Vagina (tissue), 2 donors: ENCODE measurements at places on chromosomes 5 and 9.

- no peak for DNase-seq
Observed at GRCh38 chr5:77867194-77867691, 91.1 kb upstream of the TBCA start.

- DNase-seq: no peak
Observed at GRCh38 chr9:81490605-81491331, 198.6 kb downstream of the TLE1 start.

DNA sequence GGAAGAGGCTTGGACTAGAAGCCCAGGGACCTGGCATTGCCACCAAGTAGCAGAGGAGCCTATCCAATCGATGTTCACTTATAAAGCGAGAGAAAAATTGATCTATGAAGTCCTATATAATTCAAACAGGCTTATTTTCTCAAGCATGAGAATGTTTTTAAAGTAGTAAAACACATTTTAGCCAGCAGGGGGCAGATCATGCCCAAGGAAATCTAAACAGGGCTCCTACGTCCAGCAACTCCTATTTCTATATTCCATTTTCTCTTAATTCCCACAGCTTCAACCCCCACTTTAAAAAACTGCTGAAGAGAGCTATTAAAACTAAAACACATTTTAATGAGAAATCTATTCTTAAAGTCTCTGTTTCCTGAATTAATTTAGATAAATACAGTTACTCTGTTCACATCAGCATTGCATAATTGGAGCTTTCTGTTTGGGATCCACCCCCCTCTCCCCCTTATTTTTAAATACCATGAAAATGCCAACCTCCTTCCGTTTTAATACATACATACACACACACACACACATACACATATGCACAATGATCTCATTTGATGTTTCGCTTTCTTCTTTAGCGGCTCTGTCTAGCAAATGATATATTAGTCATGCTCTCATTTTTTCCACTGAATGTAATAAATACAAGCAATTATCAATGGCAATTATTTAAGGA is 144.9 kb downstream of the MYO10 start:
- DNase-seq: no peak

- no peak for DNase-seq
Observed at GRCh38 chr5:119370486-119370885, 14.7 kb downstream of the TNFAIP8 start.

GRCh38 chr9:7403839-7404487 is 395.6 kb downstream of the DMAC1 start:
- no peak for DNase-seq

GRCh38 chr5:61311056-61311610 is 20.9 kb upstream of the ZSWIM6 start:
- DNase-seq: no peak

DNA sequence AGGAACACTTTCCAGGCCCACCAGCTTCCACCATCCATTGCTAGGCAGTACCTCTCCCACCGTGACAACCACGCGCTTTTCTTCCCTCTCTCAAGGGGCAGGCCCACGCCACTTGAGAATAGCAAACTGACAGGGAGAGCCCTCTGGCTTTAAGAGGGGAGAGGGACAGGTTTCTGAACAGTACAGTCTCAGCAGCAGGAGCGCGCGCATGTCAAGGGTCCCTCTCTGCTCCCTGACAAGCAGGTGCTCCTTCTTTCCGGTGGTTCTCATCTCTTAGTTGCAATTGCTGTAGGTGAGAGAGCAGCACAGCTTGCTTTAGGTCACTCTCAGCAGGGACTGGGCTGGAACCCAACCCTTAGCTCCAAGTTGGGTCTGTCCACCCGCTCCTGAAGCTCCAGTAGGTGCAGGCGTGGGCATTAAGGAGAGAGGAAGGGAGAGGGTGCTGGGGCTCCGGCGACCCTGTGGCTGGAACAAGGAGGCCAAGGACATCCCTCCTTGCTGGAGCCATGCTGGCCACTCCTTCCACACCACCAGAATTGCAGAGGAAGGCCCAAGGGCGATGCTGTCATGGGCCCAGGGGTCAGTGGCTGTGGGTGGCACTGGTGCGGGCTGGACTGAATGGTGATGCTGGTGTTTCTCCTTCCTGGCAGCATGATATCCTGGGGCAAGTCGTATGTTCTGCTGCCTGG is 9.0 kb upstream of the PHF2 start:
- no peak for DNase-seq

- DNase-seq: no peak
Observed at GRCh38 chr9:36877239-36877638, 156.8 kb downstream of the PAX5 start.

GRCh38 chr5:122942164-122942914 is 94.2 kb downstream of the PPIC start:
- DNase-seq: no peak

DNA sequence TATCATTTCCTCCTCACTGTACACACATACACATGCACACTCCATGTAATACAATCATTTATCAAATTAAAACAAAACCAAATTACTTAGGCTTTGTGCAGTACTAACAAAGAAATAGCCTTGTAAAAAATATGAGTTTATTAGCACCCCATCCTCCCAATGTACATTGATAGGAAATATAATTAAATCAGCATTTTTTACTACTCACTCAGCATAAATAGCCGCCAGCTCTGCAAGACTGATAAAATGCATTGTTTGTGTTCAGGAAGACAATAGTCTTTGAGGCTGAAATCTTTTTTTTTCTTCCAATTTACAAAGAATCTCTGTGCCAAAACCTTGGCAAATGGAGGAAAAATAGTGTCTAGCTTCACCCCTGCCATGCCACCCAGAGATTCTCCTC is 497.6 kb upstream of the ADAMTS16 start:
- DNase-seq: no peak

DNA sequence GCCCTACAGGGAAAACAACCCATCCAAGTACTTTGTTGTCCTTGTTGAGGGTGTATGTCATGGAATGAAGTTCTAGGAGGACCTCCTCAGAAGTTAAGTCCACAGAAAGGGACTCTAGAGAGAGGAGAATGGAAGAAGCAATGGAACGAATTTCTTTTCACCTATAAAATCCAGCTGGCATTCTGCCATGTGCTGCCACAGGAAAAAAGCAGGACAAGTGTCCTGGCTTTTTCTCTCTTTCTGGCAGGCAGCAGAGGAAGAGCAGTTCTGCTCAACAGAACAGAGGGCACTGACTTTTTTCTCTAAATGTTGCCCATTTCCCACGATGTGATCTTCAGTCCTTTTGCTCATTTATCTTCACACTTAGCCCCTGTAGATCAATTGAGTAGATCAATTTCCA is 240.8 kb downstream of the MCTP1 start:
- no peak for DNase-seq

DNA sequence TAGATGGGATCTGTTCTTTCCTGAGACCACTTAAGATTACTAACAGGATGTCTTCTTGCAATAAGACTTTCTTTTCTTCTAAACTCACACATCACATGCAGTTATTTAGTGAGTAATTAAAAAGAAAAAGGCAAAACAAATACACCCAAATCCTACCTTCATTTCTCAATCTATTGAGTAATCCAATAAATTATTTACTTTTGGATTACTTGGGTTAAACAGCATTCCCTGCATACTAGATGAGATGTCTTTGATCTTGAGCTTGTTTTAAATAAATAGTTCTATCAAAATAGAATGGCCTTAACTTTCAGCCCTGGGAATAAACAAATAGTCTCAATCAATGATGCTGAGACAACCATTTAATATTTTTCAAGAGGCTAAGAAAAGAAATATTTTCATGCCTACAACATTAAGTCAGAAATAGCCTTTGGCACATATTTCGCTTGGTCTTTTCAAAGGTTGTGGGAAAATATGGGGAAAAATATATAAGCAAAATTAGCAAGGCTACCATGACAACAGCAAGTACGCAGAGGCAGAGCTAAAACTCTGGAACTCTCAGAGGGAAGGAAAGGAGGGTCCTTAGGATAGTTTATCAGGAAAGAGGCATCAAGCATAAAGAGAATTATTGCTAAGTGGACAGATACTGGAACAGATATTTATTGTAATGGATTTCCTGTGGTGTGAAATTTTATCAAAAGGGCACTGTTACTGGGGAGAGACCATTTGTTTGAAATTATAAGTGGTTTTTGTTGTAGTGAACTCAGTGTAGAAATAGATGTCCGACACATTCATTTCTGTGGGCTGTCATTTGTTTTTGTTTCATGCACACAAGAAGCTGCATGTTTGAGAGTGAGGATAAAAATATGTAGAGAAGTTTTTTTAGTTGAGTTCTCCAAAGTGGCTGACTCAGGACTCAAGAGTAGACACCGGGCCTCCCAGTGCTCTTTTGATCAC is 70.2 kb upstream of the CDH6 start:
- DNase-seq: no peak

DNA sequence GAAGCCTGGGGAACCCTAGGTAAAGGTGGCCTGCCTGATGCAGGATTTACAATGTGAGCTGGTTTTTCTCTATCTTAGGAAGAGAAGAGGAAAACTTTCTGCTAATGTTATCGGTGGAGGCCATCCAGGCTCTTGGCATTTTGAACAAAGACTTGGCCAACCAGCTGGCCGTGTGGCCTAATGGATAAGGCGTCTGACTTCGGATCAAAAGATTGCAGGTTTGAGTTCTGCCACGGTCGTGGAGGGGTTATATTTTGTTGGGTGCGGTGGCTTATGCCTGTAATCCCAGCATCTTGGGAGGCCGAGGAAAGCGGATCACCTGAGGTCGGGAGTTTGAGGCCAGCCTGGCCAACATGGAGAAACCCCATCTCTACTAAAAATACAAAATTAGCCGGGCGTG is 9.6 kb downstream of the C9orf152 start:
- DNase-seq: no peak

- no peak for DNase-seq
Observed at GRCh38 chr5:8417316-8418048, 548.5 kb downstream of the MTRR start.

GRCh38 chr9:2837915-2838314 is 6.0 kb downstream of the PUM3 start:
- no peak for DNase-seq

DNA sequence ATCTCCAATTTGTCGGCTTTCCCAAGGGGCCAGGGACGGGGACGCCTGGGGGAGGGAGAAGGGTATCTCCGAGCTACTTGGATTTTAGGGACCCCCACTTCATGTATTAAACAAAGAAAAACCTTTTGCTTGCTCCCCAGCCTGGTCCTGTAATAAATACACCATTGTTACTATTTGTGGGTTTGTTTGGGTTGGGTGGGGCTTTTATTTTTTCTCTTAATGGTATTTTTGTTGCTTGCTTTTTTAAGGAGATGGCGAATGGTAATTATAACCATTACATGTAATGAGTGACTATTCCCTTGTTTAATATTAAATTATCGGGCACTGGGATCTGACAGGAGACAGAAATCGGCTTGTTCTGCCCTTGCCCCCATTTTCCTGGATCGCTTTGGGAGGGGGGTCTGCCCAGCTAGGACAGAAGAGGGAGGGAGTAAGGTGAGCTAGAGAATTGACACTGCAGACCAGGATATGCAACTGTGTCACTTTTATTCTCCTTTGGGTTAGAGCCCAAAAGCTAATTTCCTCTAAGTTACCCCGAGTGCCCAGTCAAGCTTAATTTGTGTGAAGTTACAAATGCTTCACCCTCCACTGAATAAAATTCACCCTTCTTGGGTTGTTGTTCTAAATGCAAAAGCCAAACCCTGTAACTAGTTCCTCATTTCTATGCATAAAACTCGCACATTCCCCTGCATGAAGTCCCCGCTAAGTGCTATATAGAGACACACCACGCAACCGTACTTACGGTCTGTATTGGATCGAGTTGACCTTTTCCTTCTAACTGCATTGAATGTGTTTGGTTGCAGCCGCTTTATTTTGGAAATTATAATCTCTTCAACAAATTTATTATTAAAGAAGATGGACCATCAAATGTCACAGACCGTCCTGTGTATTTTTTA is 1.6 kb upstream of the ZNF608 start:
- no peak for DNase-seq

GRCh38 chr5:167819406-167819805 is 472.0 kb upstream of the WWC1 start:
- no peak for DNase-seq

DNA sequence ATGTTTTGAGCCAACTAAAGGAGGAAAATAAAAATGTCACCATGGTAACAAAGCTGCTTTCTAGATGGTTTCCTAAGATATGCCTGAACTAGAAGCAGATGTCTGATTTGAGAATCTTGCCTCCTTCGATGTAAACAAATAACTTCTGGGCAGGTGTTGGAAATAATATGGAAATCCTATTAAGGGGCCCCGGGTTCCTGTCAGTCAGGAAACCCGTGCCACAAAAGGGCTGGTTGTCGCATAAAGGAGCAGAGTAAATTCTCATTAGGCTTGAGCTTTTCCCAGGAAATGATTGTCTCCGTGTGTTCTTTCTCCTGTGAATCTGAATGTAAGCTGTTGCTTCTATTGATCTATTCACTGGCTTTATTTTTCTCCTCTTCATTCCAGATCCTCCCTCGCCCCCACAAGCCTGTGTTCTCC is 90.8 kb downstream of the TLE4 start:
- no peak for DNase-seq
